RPMI7951 (cell line): ENCODE measurements at places on chromosomes 3 and 15. TPM values are rescaled to one million over a fixed set of nuclear protein-coding genes. Genes with fewer than 3 reads are reported as not detected.

The FBN1 gene
- total RNA-seq = 194 and 208 TPM in 2 replicates

The LRRC3B gene
- not detected in 2 replicates for total RNA-seq

The DUOXA1 gene
- total RNA-seq = not detected in 2 replicates

The TIMMDC1 gene
- total RNA-seq = 125 and 143 TPM in 2 replicates

The RPL22L1 gene
- 241 and 277 TPM in 2 replicates for total RNA-seq

The GOLGA6L10 gene
- total RNA-seq = 0.10 and 0.24 TPM in 2 replicates

The GOLGA8T gene
- total RNA-seq = not detected in 2 replicates

The GRAMD1C gene
- 3.6 and 6.0 TPM in 2 replicates for total RNA-seq

The MLF1 gene
- total RNA-seq = 32.0 and 35.5 TPM in 2 replicates

The REC114 gene
- total RNA-seq = not detected in 2 replicates

The CADM2 gene
- total RNA-seq = under 0.01 TPM in 1 of 2 replicates, not detected in the other

The C3orf22 gene
- not detected in 2 replicates for total RNA-seq

The ADPRH gene
- 3.8 and 5.6 TPM in 2 replicates for total RNA-seq

The EFHB gene
- total RNA-seq = 1.1 and 1.6 TPM in 2 replicates

The ROBO1 gene
- 36.2 and 40.0 TPM in 2 replicates for total RNA-seq

The SLC12A1 gene
- total RNA-seq = 0.10 TPM in 1 of 2 replicates, not detected in the other
